ENCODE measurements at places on chromosomes 2 and 18.

DNA sequence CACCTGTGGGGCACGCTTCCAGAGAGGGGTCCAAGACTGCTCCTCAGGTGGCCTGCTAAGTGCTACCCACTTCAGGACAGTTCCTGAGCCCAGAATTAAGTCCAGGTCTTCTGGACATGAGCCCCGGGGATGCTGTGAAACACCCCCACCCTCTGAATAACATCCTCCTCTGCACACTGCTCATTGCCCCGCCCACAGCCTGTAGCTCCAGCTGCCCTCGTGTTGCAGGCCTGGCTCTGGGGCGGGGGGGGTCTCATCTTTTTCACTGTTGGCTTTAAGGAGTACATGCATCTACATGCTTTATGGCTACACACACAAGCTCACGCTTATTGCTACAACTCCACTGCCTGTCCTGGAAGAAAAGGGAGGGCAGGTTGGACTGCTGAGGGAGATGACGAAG lies 92.8 kb downstream of the PTGR3 start:
- H3K27ac ChIP-seq = no peak overlapping the region
- no peaks in the 10 kb centered on the region for H3K4me1 ChIP-seq
- no peak overlapping the region for H3K4me3 ChIP-seq
- no peak for DNase-seq

DNA sequence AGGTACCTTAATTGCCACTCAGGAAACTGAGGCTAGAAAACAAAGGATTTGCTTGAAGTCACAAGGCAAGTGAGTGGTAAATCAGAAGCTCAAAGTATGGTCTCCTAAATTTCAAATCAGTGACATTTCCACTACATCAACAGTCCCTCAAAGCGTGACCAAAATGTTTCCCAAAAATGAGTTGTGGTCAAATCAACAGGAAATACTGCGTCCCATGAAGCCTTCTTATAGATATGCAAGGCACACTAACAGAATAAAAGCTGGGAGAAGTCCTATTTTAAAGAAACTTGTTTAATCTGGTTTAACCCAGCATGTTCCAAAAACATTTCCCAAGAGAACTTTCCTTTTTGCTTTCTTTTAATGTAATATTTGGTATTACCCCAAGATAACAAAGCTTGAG lies 249.4 kb downstream of the EXOC6B start:
- no peak overlapping the region for H3K4me3 ChIP-seq
- no peaks in the 10 kb centered on the region for H3K4me1 ChIP-seq
- no peak for DNase-seq
- no peaks in the 10 kb centered on the region for H3K27me3 ChIP-seq
- no peaks in the 10 kb centered on the region for H3K36me3 ChIP-seq

GRCh38 chr2:130728007-130728454 lies 839 bp upstream of the GPR148 start:
- no peaks in the 10 kb centered on the region for H3K36me3 ChIP-seq
- H3K4me3 ChIP-seq = peak overlapping the region; percentile 86

DNA sequence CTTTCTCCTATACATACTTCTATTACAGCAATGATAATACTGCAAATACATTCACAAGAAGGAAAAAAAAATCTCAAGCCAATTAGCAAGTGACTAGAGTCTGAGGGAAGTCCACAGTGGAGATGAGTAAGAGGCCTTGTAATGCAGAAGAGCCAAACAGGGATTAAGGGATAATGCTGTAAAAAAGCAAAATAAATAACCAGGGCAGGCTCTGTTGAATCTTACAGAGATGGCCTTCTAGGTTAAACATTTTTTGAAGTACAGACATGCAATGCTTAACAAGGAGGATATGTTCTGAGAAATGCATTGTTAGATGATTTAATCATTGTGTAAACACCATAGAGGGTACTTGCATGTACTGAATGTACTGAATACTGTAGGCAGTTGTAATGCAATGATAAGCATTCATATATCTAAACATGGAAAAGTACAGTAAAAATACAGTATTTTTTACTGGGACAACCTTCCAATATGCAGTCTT lies 122.1 kb upstream of the RMDN2 start:
- no peaks in the 10 kb centered on the region for H3K27me3 ChIP-seq
- H3K36me3 ChIP-seq = no peaks in the 10 kb centered on the region
- H3K4me3 ChIP-seq = no peak overlapping the region
- no peak overlapping the region for H3K27ac ChIP-seq

- H3K36me3 ChIP-seq = no peaks in the 10 kb centered on the region
- H3K4me3 ChIP-seq = no peak overlapping the region
- no peaks in the 10 kb centered on the region for H3K4me1 ChIP-seq
Observed at GRCh38 chr2:71254776-71255175, 27.9 kb upstream of the PAIP2B start.

DNA sequence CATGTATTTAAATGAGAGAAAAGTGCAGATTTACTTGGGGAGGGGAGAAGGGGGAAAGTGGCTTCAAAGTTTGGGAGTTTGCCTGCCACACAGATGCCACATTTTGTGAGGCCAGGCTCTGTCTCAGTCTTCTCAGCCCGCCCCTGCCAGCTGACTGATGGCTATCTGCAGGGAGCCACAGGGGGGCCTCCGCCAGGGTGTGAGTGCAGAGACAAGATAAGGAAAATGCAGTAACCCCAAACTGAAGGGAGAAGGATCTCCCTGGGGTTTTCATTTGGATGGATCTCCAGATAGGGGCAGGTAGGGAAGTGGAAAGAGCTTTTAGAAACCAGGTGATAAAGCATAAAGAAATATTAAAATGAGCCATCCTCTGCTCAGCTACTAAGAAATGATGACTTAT lies 128.8 kb downstream of the ZNF521 start:
- peak; percentile 64 for DNase-seq
- no peaks in the 10 kb centered on the region for H3K27me3 ChIP-seq
- peaks cover 56% of the 10 kb centered on the region for H3K4me1 ChIP-seq
- H3K4me3 ChIP-seq = no peak overlapping the region
- H3K27ac ChIP-seq = peak overlapping the region; percentile 65

DNA sequence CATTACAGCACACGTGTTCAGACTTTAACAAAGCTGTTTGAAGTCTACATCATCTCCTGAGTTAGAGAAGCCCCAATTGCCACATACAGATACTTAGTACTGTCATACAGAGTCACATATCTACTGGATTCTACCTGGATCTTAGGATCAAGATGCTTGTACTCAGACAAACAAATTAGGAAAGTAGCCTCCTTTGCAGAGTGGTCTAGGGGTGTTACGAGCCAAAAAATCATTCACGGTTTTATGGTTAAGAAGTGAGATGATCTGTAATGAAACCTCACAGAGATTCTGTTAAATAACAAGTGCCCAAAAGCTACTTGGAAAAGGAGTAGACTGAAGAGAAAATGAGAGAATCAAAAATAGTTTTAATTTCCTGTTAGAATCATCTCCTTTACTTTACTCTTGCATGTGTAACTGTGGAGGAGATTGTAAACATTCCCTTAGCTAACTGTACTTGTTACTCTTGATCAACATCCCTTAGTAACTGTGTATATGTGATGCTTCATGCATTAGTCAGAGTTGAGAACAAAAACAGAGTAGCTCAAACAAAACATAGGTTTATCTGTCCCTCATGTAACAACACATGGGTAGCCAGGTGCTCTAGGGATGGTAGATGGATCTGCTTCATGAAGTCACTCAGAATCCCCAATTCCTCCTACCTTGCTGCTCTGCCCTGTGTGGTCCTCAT lies 16.4 kb upstream of the IL1RL1 start:
- H3K4me1 ChIP-seq = peaks cover 24% of the 10 kb centered on the region
- H3K36me3 ChIP-seq = no peaks in the 10 kb centered on the region

GRCh38 chr2:88190808-88191721 lies 20.9 kb downstream of the THNSL2 start:
- peaks cover 4% of the 10 kb centered on the region for H3K27me3 ChIP-seq
- H3K4me1 ChIP-seq = no peaks in the 10 kb centered on the region
- H3K36me3 ChIP-seq = no peaks in the 10 kb centered on the region
- H3K4me3 ChIP-seq = no peak overlapping the region
- peak; percentile 46 for DNase-seq

- no peaks in the 10 kb centered on the region for H3K27me3 ChIP-seq
- no peak overlapping the region for H3K4me3 ChIP-seq
- peaks cover 13% of the 10 kb centered on the region for H3K4me1 ChIP-seq
- DNase-seq = no peak
- no peak overlapping the region for H3K27ac ChIP-seq
- peaks cover 27% of the 10 kb centered on the region for H3K36me3 ChIP-seq
Observed at GRCh38 chr18:49483198-49483597, 3.8 kb downstream of the C18orf32 start.

- peaks cover 31% of the 10 kb centered on the region for H3K4me1 ChIP-seq
- no peak overlapping the region for H3K27ac ChIP-seq
- DNase-seq = no peak
- no peak overlapping the region for H3K4me3 ChIP-seq
Observed at GRCh38 chr2:16466133-16466820, 199.4 kb downstream of the CYRIA start.

GRCh38 chr18:58605027-58606020 lies 23.6 kb downstream of the ALPK2 start:
- DNase-seq = no peak
- no peaks in the 10 kb centered on the region for H3K36me3 ChIP-seq
- H3K4me3 ChIP-seq = no peak overlapping the region
- peaks cover 12% of the 10 kb centered on the region for H3K4me1 ChIP-seq

- H3K27ac ChIP-seq = no peak overlapping the region
- no peak overlapping the region for H3K4me3 ChIP-seq
- H3K36me3 ChIP-seq = no peaks in the 10 kb centered on the region
- H3K4me1 ChIP-seq = no peaks in the 10 kb centered on the region
Observed at GRCh38 chr2:102703748-102704147, 58.1 kb upstream of the TMEM182 start.

DNA sequence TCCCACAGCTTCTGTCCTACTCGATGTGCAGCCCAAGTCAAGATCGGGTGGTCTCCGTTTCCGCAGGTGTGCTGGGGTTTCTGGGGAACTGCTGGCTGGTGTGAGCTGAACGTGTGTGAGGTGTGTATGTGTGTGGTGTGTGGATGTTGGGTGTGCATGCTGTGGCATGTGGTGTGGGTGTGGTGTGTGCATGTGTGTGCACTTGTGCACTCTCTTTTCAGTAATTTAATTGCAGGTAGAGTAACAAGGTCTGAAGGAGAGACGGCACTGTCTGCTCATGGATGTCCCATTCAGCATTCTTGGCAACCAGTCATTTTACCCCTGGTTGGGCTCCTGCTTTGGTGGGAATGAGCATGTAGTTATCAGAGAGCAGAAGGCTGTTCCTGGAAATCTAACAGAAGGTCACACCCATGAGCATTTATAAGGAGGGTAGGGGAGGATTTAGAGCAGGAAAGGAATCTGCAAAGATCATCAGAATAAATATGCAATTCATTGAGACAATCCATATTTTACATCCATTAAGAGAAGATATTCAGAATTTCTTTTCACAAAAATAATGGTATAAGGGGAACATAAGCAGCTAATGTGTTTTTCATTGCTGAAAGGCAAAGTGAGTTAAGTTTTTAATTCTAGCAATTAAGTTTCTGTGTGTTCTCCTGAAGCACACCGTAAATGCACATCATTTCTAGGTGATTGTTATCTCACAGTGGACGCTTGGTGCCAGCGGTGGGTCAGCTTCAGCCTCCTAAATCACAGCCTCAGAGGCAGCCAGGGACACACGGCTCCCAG lies 60.7 kb downstream of the ADI1 start:
- H3K27ac ChIP-seq = no peak overlapping the region
- H3K4me1 ChIP-seq = no peaks in the 10 kb centered on the region
- H3K36me3 ChIP-seq = peaks cover 48% of the 10 kb centered on the region
- H3K4me3 ChIP-seq = no peak overlapping the region
- DNase-seq = no peak

- H3K27ac ChIP-seq = no peak overlapping the region
- no peaks in the 10 kb centered on the region for H3K27me3 ChIP-seq
- no peaks in the 10 kb centered on the region for H3K36me3 ChIP-seq
- DNase-seq = no peak
- H3K4me3 ChIP-seq = no peak overlapping the region
Observed at GRCh38 chr2:202564226-202564625, 70.5 kb upstream of the FAM117B start.

GRCh38 chr2:222646008-222646407 lies 9.9 kb downstream of the FARSB start:
- H3K4me3 ChIP-seq = no peak overlapping the region
- no peaks in the 10 kb centered on the region for H3K4me1 ChIP-seq
- no peak overlapping the region for H3K27ac ChIP-seq
- H3K36me3 ChIP-seq = peaks cover 60% of the 10 kb centered on the region

- DNase-seq = no peak
- no peak overlapping the region for H3K4me3 ChIP-seq
- H3K27ac ChIP-seq = no peak overlapping the region
- H3K4me1 ChIP-seq = no peaks in the 10 kb centered on the region
Observed at GRCh38 chr2:167181134-167181533, 292.9 kb downstream of the XIRP2 start.

DNA sequence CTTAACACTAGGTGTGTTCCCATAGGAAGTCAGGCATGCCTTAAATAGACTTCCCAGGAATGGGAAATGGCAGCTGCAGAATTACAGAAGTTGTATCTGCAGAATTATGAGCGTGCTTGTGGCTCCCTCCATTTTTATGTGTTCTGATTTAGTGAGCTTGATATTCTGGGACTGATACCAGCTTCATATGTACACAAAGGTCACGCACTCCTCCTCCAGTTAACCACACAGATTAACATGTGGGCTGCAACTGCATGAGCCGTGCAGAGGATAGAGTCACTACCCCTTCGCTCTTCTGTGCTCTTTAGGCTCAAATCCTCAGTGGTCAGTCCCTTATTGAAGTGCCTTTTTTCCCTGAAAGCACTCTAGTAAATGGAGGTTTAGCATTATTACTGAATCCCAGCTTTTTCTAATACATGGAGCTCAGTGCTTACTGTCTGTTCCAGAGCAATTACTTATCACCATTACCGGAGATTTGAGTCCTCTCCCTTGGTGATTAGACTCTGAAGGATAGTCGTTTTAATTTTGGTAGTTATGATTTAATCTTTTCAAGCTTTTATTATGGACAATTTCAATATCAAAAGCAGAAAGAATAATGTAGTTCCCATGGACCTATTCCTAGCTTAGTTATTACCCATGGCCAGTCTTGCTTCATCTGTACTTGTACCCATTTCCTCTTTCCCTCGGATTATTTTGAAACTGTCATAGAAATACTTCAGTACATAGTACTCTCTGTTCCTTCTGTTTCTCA lies 238.3 kb downstream of the PRKCE start:
- peaks cover 66% of the 10 kb centered on the region for H3K4me1 ChIP-seq
- H3K27me3 ChIP-seq = no peaks in the 10 kb centered on the region
- no peak overlapping the region for H3K4me3 ChIP-seq
- H3K27ac ChIP-seq = no peak overlapping the region
- no peak for DNase-seq

DNA sequence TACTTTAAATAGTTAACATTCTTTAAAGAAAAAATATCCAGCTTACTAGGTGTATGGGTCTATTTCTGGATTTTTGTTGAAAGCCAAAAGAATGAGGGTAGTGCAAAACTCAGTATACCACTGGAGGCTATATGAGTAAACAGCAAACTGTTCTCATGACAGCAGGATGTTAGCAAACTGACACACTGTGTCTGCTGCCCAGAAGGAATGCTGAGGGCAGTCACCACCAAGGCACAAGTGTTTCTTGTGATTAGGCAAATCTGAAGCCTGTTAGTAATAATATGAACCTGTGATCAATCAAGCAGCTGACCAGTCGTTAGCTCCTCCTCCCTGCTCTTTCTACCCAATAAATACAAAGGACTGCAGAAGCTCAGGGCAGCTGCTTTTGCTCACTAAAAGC lies 50.5 kb upstream of the SULT1C3 start:
- H3K27me3 ChIP-seq = no peaks in the 10 kb centered on the region
- H3K27ac ChIP-seq = no peak overlapping the region
- DNase-seq = peak; percentile 32
- H3K4me1 ChIP-seq = no peaks in the 10 kb centered on the region
- no peaks in the 10 kb centered on the region for H3K36me3 ChIP-seq

GRCh38 chr2:71466301-71467179 lies 13.2 kb downstream of the DYSF start:
- no peak for DNase-seq
- H3K4me1 ChIP-seq = peaks cover 15% of the 10 kb centered on the region
- H3K4me3 ChIP-seq = peak overlapping the region; percentile 53
- H3K27me3 ChIP-seq = peaks cover 2% of the 10 kb centered on the region
- H3K36me3 ChIP-seq = no peaks in the 10 kb centered on the region

All from common myeloid progenitor, CD34-positive (primary cell).